Activated B cell treated with CpG ODN at 0.5 μM for 24 hours (primary cell): ENCODE measurements at places on chromosomes 4 and X. TPM values are rescaled to one million over a fixed set of nuclear protein-coding genes. Genes with fewer than 3 reads are reported as not detected.

DNA sequence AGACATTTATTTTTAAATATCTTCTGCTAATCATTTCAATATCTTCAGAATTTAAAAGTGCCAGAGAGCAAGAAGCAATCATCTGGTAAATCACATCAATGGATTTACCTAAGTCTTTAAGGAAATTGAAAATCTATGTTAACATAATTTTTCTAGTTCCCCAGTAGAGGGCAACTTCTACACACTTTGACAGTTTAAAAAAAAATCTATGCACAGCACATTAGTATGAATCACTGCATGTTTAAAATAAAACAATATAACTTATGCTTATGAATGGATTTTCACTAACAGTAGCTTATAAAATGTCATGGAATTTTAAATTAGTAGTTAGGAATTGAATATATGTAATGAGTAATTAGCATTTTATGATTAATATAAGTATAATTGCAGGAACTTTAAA, 126.5 kb downstream of the REELD1 start:
- H3K4me1 ChIP-seq: peaks cover 5% of the 10 kb centered on the region
- no peaks in the 10 kb centered on the region for H3K27me3 ChIP-seq
- H3K36me3 ChIP-seq: no peaks in the 10 kb centered on the region
- no peak for DNase-seq

GC gene
- total RNA-seq: not detected in 2 replicates

OCIAD1 gene
- total RNA-seq: 100 and 104 TPM in 2 replicates

HSPA4L gene
- 0.07 and 0.13 TPM in 2 replicates for total RNA-seq

DNA sequence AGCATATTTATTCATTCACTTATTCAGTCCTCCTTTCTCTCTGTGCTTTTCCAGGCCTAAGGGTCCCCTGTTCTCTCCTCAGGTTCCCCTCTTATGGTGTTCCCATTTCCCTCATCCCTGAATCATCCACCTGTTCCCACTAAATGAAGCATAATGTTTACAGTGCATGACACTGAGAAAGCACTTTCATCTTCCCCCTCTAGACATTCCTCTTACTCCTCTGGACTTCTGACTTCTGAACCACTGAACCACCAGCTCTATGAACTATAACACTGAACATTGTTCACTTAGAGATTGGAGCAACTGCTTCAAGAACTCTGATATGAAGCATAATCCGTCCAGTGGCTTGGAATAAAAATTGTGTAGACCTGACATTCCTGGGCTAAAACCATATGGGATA, 59.5 kb downstream of the CD38 start:
- no peak for DNase-seq
- peaks cover 21% of the 10 kb centered on the region for H3K36me3 ChIP-seq
- H3K4me3 ChIP-seq: no peak overlapping the region

- no peak overlapping the region for H3K4me3 ChIP-seq
- H3K4me1 ChIP-seq: no peaks in the 10 kb centered on the region
- no peak overlapping the region for H3K27ac ChIP-seq
- no peaks in the 10 kb centered on the region for H3K36me3 ChIP-seq
Observed at GRCh38 chrX:96407072-96407471, 277.6 kb upstream of the DIAPH2 start.
